ENCODE measurements at places on chromosomes 6 and 20.

DNA sequence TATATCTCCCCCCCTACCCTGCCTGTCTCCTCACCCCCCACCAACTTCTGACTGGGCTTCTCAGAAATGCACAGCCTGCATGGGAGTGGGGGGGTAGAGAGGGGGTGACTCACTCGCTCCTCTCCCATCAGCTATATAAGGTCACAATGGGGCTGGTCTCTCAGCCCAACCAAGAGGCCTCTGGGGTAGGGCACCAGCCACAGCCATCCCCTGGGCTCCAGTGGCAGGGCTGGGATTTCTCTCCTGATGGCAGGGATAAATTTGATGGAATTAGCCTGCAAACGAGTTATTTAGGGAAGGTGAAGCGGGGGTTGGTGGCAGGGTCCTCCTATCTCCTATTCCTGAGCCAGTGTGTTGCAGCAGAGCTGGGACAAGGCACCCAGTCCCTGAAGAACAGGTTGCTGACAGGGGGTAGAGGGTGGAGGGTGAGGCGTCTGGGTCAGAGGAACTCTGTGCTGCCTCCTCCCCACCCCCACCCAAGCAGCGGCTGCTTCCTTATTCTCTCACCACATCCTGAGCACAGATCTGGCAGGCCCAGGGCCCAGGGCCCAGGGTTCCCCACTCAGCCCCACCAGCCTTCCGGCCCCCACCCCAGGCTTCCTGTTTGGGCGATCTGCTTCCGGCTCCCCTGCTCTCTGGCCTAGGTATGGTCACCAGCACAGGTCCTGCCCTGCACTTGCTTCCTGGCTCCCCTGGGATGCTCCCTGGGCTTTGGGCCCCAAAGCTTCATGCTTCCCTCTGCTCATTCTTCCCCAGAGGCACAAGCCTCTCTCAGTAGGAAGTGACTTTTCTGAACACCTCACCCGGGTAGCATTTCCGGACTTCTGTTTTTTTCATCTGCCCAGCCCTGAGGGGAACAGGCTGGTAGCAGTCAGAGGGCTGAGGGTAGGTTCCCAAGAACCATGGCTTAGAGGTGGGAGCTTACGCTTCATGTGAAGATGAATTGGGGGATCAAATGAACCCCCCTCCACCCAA is 4.0 kb downstream of the PPP1R18 start:
- peak; percentile 74 for DNase-seq

GRCh38 chr6:157097255-157097955 is 225.9 kb downstream of the TMEM242 start:
- DNase-seq = no peak

DNA sequence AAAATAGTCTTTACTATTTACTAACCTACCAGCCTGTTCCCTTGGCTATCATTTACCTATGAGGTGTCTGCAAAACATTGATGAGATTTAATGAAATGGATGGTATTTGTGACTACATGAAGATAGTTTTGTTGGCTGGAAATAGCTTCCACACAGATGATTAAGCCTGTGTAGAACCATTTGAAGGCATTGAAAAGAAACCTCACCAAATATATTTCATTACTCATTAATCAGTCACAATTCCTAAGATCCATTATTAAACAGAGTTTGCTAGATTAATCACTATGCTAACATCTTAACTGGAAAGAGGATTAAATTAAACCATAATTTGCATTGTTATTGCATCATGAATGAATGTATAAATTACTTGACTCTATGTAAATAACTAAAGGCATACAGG is 560.3 kb downstream of the BMP2 start:
- DNase-seq = no peak

DNA sequence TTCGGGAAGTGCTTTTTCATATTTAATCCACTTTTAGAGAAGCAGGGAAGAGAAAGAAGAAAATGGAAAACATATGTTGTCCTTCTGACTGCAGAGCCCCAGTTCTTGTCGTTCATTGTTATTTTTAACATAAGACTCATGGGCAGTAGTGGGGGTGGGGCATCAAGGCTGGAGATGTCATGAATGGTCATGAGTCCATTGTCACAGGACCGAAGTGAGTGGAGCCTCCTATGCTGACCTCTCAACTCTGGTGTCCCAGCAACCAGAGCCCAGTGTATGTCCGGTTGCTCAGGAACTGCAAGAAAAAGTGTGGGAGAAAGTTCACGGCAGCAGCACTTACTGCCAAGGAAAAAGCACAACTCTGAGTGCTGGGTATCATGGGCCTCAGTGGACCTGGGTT is 108.6 kb downstream of the BANF2 start:
- no peak for DNase-seq

DNA sequence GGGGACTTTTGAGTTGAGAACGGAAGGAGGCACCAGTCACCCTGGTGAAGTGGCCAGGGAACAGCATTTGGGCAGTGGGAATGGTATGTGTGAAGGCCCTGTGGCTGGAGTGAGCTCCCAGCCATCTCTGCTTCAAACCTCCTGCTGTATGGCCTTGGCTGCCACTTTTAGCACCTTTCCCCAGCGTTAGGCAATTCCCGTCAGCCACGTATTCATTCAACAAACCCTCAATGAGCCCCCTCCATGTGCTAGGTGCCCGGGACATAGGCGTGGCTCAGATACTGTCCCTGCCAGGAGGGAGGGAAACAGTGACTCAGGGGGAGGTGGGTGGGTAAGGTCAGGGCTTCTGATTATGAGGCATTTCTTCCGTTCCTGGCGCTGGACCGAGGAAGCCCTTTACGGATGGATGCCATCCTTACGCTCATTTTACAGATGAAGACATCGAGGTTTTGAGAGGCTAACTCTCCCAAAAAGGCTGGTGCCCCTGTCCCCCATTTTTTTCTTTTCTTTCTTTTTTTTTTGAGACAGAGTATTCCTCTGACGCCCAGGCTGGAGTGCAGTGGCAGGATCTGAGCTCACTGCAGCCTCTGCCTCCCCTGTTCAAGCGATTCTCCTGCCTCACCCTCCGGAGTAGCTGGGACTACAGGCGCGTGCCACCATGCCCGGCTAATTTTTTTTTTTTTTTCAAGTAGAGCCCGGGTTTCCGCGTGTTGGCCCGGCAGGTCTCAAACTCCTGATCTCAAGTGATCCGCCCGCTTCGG is 37.5 kb downstream of the SRC start:
- no peak for DNase-seq

DNA sequence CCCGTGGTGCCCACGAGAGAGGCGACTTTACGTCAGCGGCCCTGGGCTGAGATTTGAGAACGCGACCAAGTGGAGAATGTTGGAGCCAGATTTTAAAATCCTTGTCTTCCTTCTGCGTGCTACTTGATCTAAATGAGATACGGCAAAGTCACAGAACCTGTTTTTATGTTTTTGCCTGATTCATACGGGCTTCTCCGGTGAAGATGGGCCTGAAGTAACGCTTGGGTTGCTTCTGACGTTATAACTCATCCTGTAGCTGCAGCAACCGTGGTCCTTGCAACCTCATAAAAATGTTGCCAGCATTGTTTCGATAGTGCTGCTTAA is 462 bp upstream of the SLC35B3 start:
- DNase-seq = no peak

DNA sequence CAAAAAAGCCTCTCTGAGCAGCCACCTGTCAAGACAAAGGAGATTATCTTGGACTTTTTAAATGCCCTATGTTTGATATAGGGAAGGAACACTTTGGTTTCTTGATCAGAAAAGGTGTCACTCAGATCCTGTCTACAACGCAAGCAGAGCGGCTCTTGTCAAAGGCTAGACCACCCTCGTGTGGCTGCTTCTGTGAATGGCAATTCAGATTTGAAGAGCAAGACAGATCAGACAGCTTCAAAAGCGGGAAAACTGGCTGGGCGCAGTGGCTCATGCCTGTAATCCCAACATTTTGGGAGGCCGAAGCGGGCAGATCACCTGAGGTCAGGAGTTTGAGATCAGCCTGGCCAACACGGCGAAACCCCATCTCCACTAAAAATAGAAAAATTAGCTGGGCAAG is 10.1 kb upstream of the NXT1 start:
- no peak for DNase-seq

Data from stimulated activated CD8-positive, alpha-beta memory T cell treated with anti-CD3 and anti-CD28 coated beads, Interleukin-4, amount 100 ng/mL, for 1 hour (primary cell).